Stimulated activated CD4-positive, alpha-beta T cell treated with anti-CD3 and anti-CD28 coated beads, Interleukin-12 subunit alpha, Interleukin-12 subunit beta, amount 100 ng/mL, for 48 hours (primary cell): ENCODE measurements at places on chromosomes 16 and 17.
A peak's percentile ranks its signal among the peaks of the same experiment; 100 is the strongest.

- no peak for DNase-seq
Measured at GRCh38 chr16:72917051-72917450, 130.9 kb downstream of the ZFHX3 start.

DNA sequence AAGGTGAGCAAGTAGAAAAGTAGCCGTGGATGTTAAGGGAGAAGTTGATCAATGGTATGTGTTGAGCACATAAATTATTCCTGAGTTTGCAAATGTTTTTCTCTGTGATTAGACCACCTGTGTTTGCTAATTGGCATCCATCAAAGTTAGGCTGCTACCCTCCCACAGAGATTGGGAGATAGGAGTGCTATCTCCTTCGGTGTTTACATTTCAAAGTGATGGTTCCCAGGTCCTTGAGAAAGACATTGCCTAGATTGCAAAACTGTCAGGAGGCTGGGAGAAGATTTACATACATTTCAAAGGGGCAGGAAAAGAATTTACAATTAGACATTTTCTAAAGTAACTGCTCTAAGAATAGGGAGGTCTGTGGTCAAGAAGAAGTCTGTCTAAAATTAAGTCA is 54.3 kb upstream of the CNTNAP4 start:
- DNase-seq: no peak

GRCh38 chr17:77386502-77387192 is 245.9 kb downstream of the SEC14L1 start:
- no peak for DNase-seq

GRCh38 chr17:49676276-49676868 is 1.5 kb downstream of the SPOP start:
- DNase-seq: peak; percentile 27

DNA sequence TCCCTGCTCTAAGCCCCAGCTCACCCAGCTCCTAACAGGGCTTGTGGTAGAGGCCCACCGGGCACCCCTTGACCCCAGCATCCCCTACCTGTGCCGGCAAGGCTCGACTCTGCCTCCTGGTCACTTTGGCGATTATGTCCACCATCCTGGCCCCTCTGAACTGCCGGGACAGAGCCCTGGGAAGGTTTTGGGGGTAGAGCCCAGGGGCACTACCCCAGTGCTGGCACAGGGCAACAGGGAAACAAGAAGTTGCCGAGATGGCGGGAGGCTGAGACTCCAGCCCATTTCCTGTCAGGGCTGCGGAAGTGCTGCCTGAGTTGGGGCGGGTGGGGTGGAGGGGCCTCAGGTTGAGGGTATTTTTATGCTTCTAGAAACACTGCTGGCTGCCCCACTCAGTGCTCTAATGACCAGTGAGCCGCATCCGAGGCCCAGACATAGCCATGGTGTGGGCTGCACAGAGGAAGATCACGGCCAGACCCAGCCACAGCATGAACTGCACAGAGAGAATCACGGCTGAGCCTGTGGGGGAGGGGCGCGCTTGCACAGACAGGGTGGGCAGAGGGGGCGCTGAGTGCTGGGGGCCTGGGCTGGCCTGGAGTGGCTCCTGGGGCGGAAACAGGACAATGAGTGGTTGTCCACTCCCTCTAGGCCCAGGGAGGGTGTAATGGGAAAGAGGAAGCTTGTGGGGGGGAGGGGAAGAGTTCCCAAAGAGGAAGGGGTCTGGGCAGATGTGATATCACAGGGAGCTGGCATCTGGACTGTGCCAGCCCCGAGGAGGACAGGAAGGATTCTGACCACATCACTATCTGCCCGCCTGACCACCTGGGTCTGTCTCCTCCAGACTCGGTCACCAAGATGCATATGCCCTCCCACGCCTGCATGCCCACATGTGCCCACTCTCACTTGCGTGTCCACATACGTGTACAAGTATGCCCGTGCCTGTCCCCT is 22.3 kb downstream of the ARHGAP27 start:
- DNase-seq: peak; percentile 60

GRCh38 chr16:80347900-80348299 is 192.9 kb upstream of the DYNLRB2 start:
- DNase-seq: no peak

DNA sequence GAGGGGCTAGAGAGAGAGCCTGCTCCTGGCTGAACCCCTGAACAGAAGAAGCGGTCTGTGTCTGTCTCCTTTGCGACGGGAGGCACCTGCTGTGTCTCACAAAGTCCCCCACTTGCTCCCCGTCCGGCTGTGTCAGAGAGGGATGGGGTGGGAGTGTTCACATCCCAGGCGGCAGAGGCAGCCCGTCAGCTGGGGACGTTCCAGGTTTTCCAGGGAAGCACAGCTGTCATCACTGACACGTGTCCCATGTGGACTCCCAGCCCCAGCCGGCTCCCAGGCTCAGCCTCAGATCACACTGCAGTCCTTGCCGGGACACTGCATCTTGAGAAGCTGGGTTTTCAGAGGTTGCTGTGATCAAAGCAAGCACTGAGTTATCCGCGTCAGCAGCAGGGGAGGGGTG is 1.6 kb downstream of the TELO2 start:
- DNase-seq: no peak

- DNase-seq: no peak
Measured at GRCh38 chr17:72387969-72388368, 267.1 kb downstream of the SOX9 start.

DNA sequence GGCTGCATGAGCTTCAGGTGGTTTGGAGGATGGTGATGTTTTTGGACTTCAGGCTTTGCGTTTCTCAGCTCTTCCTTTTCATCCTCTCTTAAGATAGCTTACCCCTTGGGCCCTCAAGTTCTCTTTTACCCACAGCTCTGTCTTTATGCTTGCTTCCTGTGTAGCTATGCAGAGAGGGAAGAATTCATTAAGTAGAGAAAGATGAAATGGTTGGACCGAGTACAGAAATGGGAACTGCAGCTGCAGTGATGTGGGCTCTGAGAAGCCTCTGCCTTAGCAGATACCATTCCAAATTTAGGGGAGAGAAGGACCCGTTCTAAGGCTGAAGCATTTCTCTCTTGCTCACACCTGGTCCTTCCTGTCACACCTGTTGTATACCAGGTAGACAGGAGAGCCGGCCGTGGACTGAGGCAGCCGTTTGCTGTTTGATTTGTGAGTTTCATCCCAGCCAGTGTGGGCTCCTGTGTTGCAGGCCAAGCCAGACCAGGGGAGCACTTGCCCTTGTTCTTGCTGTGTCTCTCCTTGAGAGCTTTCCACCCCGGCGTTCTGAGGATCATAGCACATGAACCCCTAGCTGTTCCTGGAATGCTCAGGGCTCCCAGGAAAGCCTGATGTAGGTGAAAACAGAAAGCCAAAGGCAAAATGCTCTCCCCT is 392.7 kb downstream of the CPPED1 start:
- DNase-seq: no peak

- DNase-seq: peak; percentile 28
Measured at GRCh38 chr16:26645614-26646013, 421.1 kb upstream of the C16orf82 start.

GRCh38 chr16:9943121-9943520 is 239.1 kb downstream of the GRIN2A start:
- no peak for DNase-seq

GRCh38 chr17:9684955-9685621 is 39.8 kb downstream of the USP43 start:
- DNase-seq: no peak

- no peak for DNase-seq
Measured at GRCh38 chr17:27628376-27628775, 2.6 kb upstream of the LGALS9 start.

- DNase-seq: no peak
Measured at GRCh38 chr17:20280851-20281250, 186.5 kb downstream of the LGALS9B start.

DNA sequence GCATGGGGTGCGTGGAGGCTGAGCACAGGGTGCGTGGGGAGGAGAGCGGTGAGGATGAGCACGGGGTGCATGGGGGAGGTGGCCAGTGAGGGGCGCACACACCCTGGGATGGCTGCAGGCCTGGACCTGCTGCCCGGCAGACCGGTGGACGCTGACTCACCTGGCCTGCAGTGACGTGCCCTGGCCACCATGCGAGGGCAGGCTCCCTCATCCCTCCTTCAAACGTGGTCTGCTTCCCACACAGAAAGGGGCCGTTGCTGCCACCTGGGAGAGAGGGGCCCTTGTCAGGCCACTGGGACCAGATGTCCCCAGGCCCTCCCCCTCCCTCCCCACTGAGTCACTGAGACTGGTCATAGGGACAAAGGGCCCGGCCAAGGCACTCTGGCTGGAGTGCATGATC is 20.1 kb upstream of the APRT start:
- no peak for DNase-seq

DNA sequence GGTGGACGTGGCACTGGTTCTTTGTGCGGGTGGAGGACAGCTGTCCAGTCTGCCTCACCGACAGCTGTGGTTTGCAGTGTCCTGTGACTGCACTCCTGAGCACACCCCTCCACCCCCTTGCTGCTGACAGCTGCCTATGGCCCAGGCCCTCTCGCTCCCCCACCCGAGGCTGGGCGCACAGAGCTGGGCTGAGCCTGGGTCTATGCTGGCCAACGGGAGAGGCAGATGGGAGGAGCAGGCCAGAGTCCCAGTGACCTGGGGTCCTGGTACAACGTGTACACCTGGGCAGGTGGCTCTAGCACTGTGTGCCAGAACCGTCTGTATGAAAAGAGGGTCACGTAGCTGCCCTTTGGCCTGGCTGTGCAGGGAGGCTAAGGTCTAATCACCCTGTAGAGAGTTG is 30.5 kb downstream of the BAIAP2 start:
- no peak for DNase-seq

GRCh38 chr17:17303010-17303846 is at the start of gene NT5M:
Gene NT5M (plus strand): TSS chr17:17303373. CDS start chr17:17303551, 178 bp downstream.
- DNase-seq: peak; percentile 36
